ENCODE measurements at places on chromosomes 3 and 15. TPM values are rescaled to one million over a fixed set of nuclear protein-coding genes. Genes with fewer than 3 reads are reported as not detected.

Gene ZMYND10
- total RNA-seq: 2.4 TPM

Gene PLA2G4F
- not detected for total RNA-seq

Gene FBXW12
- total RNA-seq: not detected

Gene FMN1
- total RNA-seq: 2.2 TPM

Gene TJP1
- 46.5 TPM for total RNA-seq

Gene GHSR
- not detected for total RNA-seq

Gene RTP3
- not detected for total RNA-seq

Gene CFAP100
- not detected for total RNA-seq

Gene SRGAP3
- total RNA-seq: 101 TPM

Gene GRIP2
- 5.0 TPM for total RNA-seq

Gene CAMKV
- total RNA-seq: 40.5 TPM

Gene MAP2K5
- total RNA-seq: 5.3 TPM

Data from motor neuron (in vitro differentiated cells).